ENCODE measurements at places on chromosomes 11 and 22.

GRCh38 chr11:32109138-32109537 lies 18.3 kb downstream of the RCN1 start:
- DNase-seq: no peak
- no peaks in the 10 kb centered on the region for H3K36me3 ChIP-seq
- H3K4me1 ChIP-seq: no peaks in the 10 kb centered on the region
- no peaks in the 10 kb centered on the region for H3K27me3 ChIP-seq

- H3K4me3 ChIP-seq: no peak overlapping the region
- no peak for DNase-seq
- H3K36me3 ChIP-seq: no peaks in the 10 kb centered on the region
- H3K27me3 ChIP-seq: no peaks in the 10 kb centered on the region
Measured at GRCh38 chr11:113401718-113402117, 14.1 kb downstream of the ANKK1 start.

GRCh38 chr22:20018001-20018400 lies 1.4 kb upstream of the ARVCF start:
- no peak overlapping the region for H3K4me3 ChIP-seq
- H3K27ac ChIP-seq: no peak overlapping the region
- H3K27me3 ChIP-seq: peaks cover 35% of the 10 kb centered on the region
- DNase-seq: no peak

DNA sequence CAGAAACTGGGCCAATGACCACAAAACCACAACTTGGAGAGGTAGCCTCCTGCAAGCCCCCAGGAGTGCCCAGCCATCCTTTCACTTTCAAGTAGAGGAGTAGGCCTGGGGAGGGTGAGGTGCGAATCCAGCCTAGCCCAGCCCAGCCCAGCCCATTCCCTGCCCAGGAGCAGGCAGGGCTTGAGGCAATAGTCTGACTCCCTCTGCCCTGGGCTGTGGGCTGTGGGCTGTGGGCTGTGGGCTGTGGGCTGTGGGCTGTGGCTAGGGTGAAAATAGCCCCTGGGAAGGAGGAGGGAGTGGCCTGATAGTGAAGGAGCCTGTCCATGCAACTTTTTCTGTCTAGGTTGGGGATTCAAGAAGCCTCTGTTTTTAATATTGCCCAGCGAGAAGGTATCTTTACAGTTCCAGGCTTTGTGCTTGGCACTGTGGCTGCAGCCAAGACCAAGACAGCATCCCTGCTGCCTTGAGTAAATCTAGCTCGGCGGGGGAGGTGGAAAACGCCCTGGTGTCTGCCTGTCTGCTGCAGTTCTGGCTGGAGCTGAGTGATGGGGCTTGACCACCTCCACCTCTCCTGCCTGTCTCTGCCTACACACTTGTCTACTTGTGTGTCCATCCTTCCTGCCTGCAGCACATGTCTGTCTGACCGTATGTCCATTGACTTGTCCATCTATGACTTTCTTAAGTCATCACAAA lies 40.7 kb downstream of the LMO1 start:
- peaks cover 59% of the 10 kb centered on the region for H3K27me3 ChIP-seq
- no peak for DNase-seq
- H3K27ac ChIP-seq: no peak overlapping the region
- H3K36me3 ChIP-seq: no peaks in the 10 kb centered on the region
- peaks cover 11% of the 10 kb centered on the region for H3K4me1 ChIP-seq
- H3K4me3 ChIP-seq: no peak overlapping the region

DNA sequence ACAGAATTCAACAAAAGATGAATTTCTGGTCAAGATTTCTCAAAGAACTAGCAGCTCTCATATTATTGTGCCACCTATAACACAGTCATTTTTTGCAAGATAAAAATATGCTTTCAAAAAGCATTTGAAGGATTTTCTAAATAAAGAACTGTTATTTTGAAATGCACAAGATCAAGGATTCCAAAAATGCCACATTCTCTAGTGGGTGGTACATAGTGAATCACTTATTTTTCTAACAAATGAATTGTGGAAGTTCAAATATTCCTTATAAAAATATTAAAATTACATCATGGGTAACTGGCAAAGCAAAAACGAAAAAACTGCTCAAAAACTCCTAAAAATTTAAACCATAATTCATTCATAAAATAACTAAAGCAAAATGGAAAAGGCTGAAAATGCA lies 2.1 kb downstream of the RNF141 start:
- H3K27me3 ChIP-seq: no peaks in the 10 kb centered on the region
- H3K4me1 ChIP-seq: peaks cover 17% of the 10 kb centered on the region
- H3K36me3 ChIP-seq: no peaks in the 10 kb centered on the region
- DNase-seq: no peak

- no peak overlapping the region for H3K4me3 ChIP-seq
- H3K27me3 ChIP-seq: no peaks in the 10 kb centered on the region
- H3K36me3 ChIP-seq: no peaks in the 10 kb centered on the region
- no peak for DNase-seq
- no peak overlapping the region for H3K27ac ChIP-seq
Measured at GRCh38 chr11:92458486-92458885, 233.9 kb downstream of the FAT3 start.
